ENCODE measurements at places on chromosomes 13 and 19.

GRCh38 chr19:5184930-5185329 lies 155.7 kb downstream of the PTPRS start:
- DNase-seq, result no peak

GRCh38 chr13:84931264-84931663 lies 868.0 kb downstream of the SLITRK6 start:
- DNase-seq, result no peak

DNA sequence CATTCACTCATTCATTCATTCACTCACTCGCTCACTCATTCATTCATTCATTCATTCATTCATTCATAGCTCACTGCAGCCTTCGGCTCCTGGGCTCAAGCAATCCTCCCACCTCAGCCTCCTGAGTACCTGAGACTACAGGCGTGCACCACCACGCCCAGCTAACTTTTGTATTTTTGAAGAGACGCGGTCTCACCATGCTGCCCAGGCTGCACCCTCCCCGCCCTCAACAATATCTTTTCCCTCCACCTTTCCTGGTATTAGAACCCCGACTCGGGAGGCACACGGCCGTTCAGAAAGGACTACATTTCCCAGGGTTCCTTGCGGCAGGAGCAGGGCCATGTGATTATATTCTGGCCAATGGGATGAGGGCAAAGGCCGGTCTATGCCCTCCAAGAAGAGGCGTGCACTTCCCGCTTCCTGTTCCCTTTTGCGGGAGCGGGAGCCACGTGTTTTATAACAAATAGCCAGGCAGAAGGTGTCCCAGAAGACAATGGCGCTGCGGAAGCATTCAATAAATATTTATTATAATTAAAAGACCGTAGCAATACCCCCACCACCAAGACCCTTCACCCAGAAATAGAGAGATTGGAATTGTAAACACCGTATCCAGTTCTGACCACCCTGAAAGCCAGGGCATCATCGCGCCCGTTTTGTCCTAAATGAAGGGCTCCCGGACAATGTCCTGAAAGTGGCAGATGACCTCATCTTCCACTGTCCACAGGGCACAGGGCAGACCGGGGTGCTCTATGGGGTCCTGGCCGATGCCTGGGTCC lies 15.9 kb downstream of the TICAM1 start:
- peak; percentile 77 for DNase-seq

- no peak for DNase-seq
Measured at GRCh38 chr13:41388143-41388881, 69.0 kb upstream of the RGCC start.

- DNase-seq, result no peak
Measured at GRCh38 chr19:49983645-49984229, 22.8 kb upstream of the SIGLEC11 start.

- DNase-seq, result no peak
Measured at GRCh38 chr19:16791942-16792341, 37.3 kb upstream of the SIN3B start.

GRCh38 chr19:34454091-34454490 lies 25.9 kb downstream of the UBA2 start:
- DNase-seq, result no peak

GRCh38 chr13:95317039-95317989 lies 16.1 kb upstream of the ABCC4 start:
- DNase-seq, result no peak

DNA sequence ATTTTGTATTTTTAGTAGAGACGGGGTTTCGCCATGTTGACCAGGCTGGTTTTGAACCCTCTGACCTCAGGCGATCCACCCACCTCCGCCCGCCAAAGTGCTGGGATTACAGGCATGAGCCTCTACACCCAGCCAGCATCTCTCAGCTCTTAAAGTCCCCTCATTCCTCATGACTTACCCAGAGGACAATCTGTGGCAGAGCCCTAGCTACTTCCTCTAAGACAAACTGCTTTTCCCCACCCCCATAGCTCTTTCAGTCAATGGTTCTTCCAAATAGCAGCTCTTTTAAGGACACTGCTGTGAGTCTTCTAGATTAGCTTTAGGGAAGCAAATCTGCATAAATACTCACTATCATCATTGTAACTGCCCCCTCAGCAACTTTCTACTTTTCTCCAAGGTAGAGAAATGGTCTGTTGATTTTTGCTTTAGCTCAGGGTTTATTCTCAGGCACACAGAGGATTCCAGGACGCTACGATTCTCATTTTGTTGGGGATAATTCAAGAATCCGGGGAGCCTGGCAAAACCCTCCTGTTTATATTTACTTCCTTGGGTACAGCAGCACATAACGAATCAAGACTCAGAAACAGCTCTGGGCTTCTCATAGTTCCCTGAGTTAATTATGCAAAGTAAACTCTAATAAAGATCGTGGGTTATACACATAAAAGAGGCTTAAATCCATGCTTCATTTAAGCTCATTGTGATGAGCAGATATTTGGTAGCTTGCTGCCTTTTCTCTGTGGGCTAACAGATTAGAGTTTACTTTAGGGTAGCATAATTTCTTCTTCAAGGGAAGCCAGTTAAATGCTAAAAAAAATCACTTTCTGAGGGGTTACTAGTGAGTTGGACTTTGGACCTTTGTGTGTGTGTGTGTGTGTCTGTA lies 357.4 kb downstream of the TDRD3 start:
- no peak for DNase-seq

DNA sequence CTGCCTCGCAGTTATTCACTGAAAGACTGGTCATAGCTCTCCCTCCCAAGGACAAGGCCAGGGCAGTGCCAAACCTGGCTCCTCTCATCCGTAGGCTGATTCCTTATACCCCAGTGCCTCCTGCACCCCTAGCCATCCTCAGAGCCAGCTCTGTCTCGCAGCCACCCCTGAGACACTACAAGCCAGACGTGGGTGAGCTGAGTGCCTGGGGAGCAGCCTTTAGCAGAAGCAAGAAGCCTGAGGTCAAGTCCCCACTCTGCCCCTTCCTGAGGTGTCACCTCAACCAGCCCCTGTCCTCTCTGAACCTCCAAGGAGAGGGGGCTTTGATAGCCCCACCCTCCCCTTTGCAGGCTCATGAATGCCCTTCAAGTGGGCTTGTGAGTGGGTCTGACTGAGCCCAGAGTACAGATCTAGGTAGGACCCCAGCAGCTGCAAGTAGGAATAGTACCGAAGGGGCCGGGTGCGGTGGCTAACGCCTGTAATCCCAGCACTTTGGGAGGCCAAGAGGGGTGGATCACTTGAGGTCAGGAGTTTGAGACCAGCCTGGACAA lies 14.8 kb upstream of the AKAP8L start:
- no peak for DNase-seq

DNA sequence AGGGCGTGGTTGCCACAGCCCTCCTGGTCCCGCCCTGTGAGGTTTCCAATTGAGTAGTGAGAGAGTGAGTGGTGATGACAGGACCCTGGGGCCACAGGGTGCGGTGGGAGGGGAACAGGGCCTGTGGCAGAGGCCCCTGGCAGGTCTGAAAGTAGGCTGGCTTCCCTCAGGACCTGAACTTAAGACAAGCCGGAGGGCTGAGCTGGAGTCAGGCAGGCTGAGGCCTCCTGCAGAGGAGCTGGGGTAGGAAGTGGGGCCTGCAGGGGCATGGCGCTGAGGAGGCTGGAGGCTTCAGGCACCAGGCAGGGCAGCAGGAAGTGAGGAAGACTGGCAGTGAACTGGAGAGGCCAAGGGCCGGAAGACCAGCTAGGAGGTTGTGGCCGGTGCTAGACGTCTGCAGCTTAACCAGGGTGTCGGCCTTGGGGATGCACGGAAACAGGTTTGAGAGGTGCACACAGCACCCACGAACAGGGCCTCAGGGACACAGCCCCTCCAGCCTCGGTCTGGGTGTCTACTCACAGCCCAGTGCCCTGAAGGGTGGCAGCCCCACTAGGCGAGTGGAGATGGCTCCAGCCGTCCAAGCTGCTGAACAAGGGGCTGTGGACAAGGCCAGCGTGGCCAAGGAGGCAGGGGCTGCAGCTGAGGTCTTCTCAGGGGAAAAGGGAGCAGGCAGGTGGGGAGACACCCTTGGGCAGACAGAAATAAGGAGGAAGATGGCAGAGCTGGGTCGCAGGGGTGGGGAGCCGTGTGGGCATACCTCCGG lies 17.8 kb downstream of the POP4 start:
- no peak for DNase-seq

- no peak for DNase-seq
Measured at GRCh38 chr13:113904411-113904810, 40.5 kb upstream of the GAS6 start.

DNA sequence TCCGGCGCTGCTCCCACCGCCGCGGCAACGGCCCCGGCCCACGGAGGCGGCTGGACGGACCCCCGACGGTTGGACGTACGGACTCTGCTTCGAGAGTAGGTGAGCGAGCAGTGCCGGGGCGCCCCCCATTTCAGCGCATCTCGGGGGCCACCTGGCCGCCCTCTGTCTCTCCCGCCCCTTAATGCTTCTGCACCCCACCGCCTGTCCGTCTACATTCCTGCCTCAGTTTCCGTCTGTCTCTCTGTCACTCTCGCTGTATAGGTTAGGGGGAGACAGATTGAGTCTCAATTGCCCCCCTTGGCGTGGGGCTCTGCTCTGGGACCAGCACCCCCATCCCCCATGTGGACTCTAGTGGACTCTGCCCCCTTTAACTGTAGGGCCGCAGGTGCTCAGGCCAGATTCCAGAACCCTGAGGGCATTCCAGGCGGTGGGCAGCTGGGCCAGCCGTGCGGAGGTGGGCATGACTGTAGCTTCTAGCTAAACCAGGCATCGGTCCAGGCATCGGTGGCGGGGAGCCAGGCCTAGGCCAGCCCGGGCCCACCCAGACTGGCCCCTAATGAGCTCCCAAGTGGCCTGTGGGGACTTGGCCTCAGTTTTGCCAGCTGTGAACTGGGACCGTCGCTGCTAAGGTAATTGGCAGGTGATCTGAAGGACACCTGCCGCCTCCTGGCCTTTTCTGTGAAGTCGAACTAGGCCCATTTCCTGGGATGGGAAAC lies 373 bp downstream of the TNFAIP8L1 start:
- no peak for DNase-seq

DNA sequence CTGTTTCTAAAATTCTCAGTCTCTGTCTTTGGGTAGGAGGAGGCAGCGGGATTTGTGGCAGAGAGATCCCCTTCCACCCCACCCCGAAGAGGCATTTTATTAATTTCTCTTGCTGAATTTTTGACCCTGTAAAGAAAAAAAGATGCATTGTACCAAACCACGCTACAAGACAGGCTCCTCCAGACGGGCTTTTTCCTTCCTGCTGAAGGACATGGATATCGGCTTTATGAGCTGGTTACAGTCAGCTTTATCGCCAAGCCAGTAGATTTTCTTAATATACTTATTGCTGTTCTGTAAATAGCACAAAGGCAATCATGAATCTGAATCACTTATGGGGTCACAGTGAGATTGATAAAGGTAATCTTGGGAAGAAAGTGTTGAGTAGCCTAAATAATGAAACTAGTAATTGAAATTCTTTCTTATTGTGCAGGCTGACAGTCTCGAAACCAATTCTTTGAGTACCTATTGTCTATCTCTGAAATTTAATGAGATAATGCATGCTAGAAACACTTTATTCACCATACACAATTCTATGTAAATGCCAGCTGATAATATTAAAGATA lies 24.5 kb downstream of the MBNL2 start:
- no peak for DNase-seq

- DNase-seq, result no peak
Measured at GRCh38 chr13:108561149-108561548, 68.3 kb upstream of the MYO16 start.

DNA sequence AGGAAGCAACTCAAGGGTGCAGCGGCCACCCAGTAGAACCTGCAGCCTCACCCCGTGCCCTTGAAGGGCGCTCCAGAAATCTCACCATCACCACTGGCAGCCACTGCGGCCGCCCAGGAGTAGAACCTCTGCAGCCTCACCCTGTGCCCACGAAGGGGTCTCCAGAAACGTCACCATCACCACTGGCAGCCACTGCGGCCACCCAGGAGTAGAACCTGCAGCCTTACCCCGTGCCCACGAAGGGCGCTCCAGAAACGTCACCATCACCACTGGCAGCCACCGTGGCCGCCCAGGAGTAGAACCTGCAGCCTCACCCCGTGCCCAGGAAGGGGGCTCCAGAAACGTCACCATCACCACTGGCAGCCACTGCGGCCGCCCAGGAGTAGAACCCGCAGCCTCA lies 336.0 kb downstream of the TEX29 start:
- no peak for DNase-seq

- no peak for DNase-seq
Measured at GRCh38 chr19:37964109-37964508, 57.1 kb downstream of the SIPA1L3 start.

- DNase-seq, result no peak
Measured at GRCh38 chr13:97255515-97256021, 33.4 kb downstream of the MBNL2 start.

DNA sequence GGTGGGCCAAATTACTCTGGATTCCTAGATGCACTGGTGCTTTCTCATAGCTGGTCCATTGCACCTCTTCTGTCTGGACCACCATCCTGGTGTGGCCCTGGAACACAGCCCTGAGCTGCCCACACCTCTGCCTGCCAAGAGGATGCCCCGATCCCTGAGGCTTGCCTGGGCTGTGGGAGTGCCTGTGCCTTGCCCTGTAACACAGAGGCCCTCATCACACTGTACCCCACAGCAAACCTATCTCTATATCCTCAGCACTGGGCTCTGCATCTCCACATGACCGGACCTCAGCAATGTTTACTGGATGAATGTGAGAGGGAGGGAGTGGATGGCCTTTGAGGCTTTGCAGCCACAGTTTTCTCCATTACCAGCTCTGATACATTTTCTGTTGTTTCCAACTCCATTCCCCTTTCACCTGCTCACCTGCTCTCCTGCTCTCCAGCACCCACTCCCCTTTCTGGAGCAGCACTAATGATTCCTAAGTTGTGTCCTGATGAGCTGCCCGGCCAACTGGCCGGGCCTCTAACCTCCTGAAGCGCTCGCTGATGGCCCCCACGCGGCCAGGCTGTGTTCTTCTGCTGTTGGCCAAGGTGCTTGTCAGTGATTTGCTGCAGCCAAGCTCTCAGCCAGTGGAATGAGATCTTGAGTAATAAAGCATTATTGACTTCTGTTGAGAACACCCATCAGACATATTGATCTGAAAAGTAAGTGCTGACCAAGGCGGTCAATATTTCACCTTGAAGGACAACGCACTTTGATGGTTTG lies 232.6 kb downstream of the TEX29 start:
- no peak for DNase-seq

GRCh38 chr13:46149272-46150133 lies 32.5 kb downstream of the LCP1 start:
- DNase-seq, result no peak

DNA sequence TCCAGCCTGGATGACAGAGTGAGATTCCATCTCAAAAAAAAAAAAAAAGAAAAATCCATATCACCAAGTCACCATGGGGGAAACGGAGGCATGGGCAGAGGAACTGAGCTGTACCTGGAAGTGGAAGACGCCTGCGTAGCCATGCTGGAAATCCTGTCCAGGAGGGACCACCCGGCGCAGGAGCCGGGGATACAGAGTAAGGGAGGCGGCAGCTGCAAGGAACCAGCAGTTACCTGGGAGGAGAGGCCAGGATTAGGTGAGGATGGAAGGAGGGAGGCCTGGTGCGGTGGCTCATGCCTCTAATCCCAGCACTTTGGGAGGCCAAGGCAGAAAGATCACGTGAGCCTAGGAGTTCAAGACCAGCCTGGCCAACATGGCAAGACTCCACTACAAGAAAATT lies 2.0 kb downstream of the CAPN12 start:
- DNase-seq, result peak; percentile 39

- DNase-seq, result no peak
Measured at GRCh38 chr13:98358937-98359336, 181.9 kb upstream of the RNF113B start.

GRCh38 chr13:113589961-113590339 lies 5.4 kb downstream of the TFDP1 start:
- DNase-seq, result no peak
